ENCODE measurements at places on chromosomes 4 and X. TPM values are rescaled to one million over a fixed set of nuclear protein-coding genes. Genes with fewer than 3 reads are reported as not detected.
A peak's percentile ranks its signal among the peaks of the same experiment; 100 is the strongest.

DNA sequence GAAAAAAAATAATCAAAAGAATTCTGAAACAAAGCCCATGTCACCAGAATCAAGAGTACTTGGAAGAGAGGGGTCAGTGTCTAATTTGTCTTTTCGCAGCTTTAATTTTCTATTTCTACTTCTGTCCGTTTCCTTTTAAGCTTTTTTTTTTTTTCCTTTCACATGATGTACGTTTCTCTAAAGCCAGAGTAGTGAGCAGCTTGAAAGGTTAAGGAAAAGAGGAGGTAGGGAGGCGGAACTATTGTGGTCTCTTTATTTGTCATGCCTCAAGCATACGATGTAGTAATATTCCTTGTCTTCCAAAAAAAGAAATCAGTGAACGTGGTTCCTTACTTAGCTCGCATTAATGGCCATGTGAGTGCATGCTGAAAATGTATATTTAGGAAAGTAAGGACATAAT is 311.5 kb downstream of the TENM3 start:
- no peaks in the 10 kb centered on the region for H3K27me3 ChIP-seq
- H3K27ac ChIP-seq = no peak overlapping the region
- H3K4me1 ChIP-seq = no peaks in the 10 kb centered on the region
- no peak for DNase-seq
- no peaks in the 10 kb centered on the region for H3K36me3 ChIP-seq

- H3K4me3 ChIP-seq = no peak overlapping the region
- H3K4me1 ChIP-seq = peaks cover 49% of the 10 kb centered on the region
- H3K27me3 ChIP-seq = no peaks in the 10 kb centered on the region
- peaks cover 22% of the 10 kb centered on the region for H3K36me3 ChIP-seq
- peak overlapping the region; percentile 21 for H3K27ac ChIP-seq
- no peak for DNase-seq
Observed at GRCh38 chr4:17491196-17491595, 20.7 kb downstream of the QDPR start.

C4orf33 gene
- 7.7 TPM for total RNA-seq

GAGE12E gene
- not detected for total RNA-seq

FRG2 gene
- total RNA-seq = not detected

PAPSS1 gene
- total RNA-seq = 17.8 TPM

DNA sequence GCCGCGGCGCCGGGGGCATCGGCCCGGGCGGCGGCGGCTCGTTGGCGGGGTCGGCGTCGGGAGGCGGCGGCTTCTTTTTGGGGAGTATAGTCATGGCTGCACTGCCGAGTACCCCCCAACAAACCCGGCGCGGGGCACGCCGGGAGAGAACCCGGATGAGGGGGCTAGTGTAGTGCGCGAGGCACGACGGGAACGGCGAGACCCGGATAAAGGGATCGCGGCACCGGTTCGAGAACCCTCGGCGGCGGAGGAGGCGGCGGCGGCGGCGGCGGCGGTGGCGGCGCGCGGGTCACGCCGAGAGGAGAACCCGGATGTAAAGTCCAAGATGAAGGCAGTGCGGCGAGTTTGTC is at the start of gene OTUD5:
OTUD5 (minus strand) TSS at position 131 of the 350 bp plus-strand sequence; CDS start at position 94, 37 bp downstream.
- DNase-seq = no peak
- H3K27ac ChIP-seq = peak within 1 kb of the TSS; percentile 94
- H3K36me3 ChIP-seq = peaks cover 9% of the 10 kb centered on the region
- H3K4me1 ChIP-seq = peaks cover 31% of the 10 kb centered on the region
- peak within 1 kb of the TSS; percentile 80 for H3K4me3 ChIP-seq
- H3K27me3 ChIP-seq = no peaks in the 10 kb centered on the region

DNA sequence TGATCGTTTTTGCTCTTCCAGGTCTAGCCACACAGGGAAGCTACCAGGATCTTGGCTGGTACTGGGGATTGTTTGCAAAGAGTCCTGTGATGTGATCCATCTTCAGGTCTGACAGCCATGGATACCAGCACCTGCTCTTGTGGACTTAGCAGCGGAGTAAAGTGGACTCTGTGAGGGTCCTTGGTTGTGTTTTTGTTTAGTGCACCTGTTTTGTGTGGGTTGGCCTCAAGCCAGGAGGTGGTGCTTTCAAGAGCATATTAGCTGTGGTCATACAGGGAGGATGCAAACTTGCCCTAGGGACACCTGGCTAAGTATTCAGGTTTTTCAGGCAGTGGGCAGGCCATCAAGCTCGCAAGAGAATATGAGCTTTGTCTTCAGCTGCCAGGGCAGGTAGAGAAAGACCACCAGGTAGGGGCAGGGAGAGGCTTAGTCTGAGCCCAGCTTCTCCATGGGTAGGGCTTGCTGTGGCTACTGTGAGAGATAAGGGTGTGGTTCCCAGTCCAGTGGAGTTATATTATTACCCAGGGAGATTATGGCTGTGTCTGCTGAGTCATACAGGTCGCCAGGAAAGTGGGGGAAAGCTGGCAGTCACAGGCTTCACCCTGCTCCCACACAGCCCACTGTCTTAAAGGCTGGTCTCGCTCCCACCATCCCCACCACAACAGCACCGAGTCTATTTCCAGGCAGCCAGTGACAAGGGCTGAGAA is 293.7 kb downstream of the PCDH18 start:
- H3K36me3 ChIP-seq = no peaks in the 10 kb centered on the region
- DNase-seq = no peak
- no peak overlapping the region for H3K27ac ChIP-seq
- no peak overlapping the region for H3K4me3 ChIP-seq
- no peaks in the 10 kb centered on the region for H3K27me3 ChIP-seq

- no peak overlapping the region for H3K27ac ChIP-seq
- DNase-seq = no peak
- no peak overlapping the region for H3K4me3 ChIP-seq
- no peaks in the 10 kb centered on the region for H3K27me3 ChIP-seq
Observed at GRCh38 chr4:137541181-137541580, 8.9 kb upstream of the PCDH18 start.

- H3K4me1 ChIP-seq = peaks cover 5% of the 10 kb centered on the region
- no peak overlapping the region for H3K27ac ChIP-seq
- H3K27me3 ChIP-seq = no peaks in the 10 kb centered on the region
- no peak for DNase-seq
- H3K4me3 ChIP-seq = no peak overlapping the region
- H3K36me3 ChIP-seq = no peaks in the 10 kb centered on the region
Observed at GRCh38 chr4:152195888-152196287, 340.0 kb downstream of the FBXW7 start.

DNA sequence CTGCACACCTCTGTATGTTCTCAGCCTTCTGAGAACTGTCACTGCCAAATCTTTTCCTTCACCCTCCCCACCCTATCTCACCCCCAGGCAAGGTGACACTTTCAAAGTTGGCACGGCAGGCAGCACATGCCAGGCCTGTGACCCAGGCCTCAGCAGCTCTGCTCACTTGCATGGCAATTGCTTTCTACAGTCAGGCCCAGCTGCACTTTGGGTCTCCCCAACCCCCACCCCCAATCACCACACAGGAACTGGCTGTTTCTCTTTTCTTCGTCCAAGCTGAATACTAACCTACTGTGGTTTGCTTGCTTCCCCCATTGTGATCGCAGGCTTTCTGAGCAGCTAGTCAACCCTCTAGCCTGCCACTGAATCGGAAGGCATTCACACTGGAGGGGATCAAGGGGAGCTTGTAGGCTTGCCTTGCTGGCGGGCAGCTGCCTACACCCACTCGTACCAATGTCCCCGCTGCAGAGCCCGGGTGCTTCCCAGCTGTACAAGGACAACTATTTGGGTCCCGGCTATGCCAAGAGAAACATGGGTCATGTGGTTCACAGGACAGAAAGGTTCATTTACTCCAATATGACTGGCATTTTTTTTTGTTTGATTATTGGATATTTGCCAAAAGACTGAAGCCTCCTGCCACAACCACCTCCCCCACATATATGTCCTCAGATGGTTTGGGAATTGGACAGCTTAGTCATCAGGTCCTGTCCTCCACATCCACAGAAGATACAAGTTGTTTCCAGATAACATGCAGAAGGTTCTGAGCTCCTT is 28.1 kb downstream of the SLC25A43 start:
- H3K4me1 ChIP-seq = peaks cover 2% of the 10 kb centered on the region
- no peaks in the 10 kb centered on the region for H3K27me3 ChIP-seq
- H3K4me3 ChIP-seq = no peak overlapping the region
- peak overlapping the region; percentile 64 for H3K27ac ChIP-seq
- H3K36me3 ChIP-seq = no peaks in the 10 kb centered on the region
- DNase-seq = no peak

Measured in liver (tissue), 10 donors.